ENCODE measurements at places on chromosomes 3 and 15. TPM values are rescaled to one million over a fixed set of nuclear protein-coding genes. Genes with fewer than 3 reads are reported as not detected.

- no peak for DNase-seq
These were observed 20.4 kb upstream of the PDCD6IP start for GRCh38 chr3:33777996-33778395.

- DNase-seq, result no peak
These were observed 121.7 kb upstream of the TLE3 start for GRCh38 chr15:70219256-70219895.

DNA sequence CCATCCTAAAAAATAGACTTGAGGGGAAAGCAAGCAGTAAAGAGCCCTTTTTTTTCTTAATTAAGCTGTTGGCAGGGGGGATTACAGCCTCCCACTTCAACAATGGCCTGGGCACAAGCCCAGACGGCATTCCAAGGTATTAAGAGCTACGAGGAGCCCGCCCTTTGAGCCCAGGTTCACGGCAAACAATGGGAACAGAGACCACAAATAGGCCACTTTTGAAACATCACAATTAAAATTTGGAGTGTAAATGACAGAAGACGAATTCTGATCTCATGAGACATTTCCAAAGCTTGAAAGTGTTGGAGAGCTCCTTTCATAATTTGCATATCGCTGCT is 8.9 kb downstream of the CHSY1 start:
- DNase-seq, result no peak

- DNase-seq, result no peak
These were observed 322.4 kb upstream of the TRIM42 start for GRCh38 chr3:140355481-140355880.

DNA sequence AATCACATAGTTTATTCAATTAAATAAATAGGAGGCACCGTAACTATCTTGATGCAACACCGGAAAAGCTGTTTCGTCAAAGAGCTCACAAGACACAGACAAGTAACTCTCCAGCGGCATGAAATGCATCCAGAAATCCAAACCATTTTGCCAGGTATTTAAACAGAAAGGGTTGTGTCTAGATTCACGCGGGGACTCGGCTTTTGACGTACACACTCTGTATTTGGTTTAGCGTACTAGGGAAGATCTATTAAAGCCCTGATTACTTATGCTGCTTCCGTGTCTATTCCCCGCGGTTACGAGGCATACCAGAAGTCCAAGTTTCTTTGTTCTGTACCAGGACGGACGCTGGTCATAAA is 718 bp downstream of the BNIP2 start:
- no peak for DNase-seq

DNA sequence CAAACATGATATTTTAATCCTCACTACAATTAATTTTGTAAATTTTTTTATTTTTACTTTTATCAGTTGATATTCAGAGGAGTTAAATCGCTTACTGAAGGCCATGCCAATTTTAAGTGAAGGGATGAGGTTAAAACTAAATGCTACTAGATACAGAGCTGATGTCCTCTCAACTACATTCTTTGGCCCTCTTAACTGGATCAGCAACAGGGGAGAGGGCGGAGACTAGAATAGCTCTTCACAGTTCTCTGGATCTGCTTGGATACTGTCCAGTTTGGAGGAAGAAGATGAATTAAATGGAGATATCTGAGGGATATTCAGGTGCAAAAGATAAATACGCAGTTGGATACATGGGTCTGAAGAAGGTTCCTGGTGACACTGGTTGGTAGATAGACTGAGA is 85.6 kb upstream of the LYSMD4 start:
- no peak for DNase-seq

GRCh38 chr15:75346796-75347221 is at the start of gene NEIL1:
Gene NEIL1 (plus strand): TSS chr15:75347039. CDS start chr15:75348906, 1,867 bp downstream.
- no peak for DNase-seq

DNA sequence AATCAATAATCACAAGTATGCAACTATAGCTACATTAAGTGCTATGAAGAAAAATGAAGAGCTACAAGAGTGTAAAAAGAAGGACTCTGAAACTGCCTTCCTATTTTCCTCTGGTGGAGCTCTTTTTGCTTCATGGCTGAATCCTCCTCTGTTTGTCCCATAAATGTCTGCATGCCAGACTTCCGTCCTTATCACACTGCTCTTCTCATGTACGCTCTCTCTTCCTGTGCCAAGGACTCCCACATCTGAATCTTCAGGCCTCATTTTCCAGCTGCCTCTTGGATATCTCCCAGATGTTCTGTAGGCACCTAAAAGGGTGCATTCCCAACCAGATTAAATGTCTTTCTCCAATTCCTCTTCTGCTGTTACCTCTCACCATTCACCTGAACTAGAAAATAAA is 123.7 kb downstream of the MECOM start:
- DNase-seq, result no peak

- DNase-seq, result no peak
These were observed 402 bp downstream of the WWTR1 start for GRCh38 chr3:149657321-149657925.

- no peak for DNase-seq
These were observed 8.0 kb upstream of the CAMKV start for GRCh38 chr3:49877716-49878115.

DNA sequence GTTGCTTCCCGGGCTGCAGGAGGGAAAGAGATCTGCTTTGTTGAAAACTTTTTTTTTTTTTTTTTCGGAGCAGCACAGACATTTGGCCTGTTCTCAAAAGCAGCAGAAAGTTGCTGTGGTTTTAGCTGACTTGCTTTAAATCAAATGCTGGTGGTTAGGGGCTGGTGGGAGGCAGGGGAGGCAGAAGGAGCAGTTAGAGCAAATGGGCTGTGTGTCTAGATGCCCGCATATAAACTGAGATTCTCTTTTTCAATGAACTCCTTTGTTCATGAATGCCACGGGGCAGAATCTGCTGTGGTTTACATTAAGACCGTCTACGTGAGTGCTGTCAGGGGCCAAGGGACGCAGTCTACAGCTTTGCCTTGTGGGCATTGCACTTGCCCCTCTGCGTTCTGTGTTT is 95.9 kb downstream of the FLNB start:
- DNase-seq, result no peak

GRCh38 chr3:124569761-124570160 is 160.5 kb upstream of the UMPS start:
- DNase-seq, result no peak

GRCh38 chr3:30774062-30774461 is 120.4 kb downstream of the GADL1 start:
- DNase-seq, result no peak

- no peak for DNase-seq
These were observed 10.7 kb upstream of the SIAH2 start for GRCh38 chr3:150773616-150774192.

- DNase-seq, result no peak
These were observed 54.0 kb upstream of the TMEM108 start for GRCh38 chr3:132984181-132984580.

GRCh38 chr3:15121936-15122335 is 23.0 kb upstream of the RBSN start:
- DNase-seq, result no peak

- DNase-seq, result no peak
These were observed 384.3 kb upstream of the GBE1 start for GRCh38 chr3:82145742-82146141.

DNA sequence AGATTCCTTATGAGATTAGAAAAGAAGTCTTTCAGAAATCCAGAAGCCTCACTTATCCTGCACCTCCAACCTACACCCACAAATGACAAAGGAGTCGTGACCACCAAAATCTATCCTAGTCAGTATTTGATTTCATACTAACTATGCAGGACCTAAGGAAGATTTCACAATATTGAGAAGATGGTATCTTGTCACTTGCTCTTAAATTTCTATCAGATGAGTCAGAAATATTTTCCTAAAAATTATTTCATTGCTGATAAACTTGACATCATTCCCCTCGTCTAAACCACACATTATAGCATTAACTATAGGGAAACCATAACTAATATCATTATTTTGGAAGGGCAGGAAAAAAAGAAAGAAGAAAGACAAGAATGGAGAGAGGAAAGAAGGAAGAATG is 138.0 kb upstream of the THBS1 start:
- no peak for DNase-seq

DNA sequence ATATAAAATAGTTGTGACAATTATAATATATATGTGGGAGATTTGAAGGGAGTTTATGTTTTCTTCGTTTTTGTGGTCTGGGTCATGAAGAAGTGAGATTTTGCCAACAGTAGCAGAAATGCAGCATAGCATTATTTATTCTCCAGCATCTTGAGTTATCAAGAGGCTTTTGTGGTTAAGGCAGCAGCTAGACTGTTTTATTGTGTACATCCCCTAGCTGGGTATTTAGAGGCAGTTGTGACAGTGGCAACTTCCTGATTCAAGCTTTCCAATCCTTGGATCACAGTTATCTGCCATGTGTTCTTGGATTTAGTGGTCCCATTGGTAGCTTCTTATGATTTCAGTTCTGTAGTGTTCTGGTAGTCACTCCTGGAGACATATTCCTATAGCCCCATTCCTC is 29.0 kb downstream of the ARIH1 start:
- no peak for DNase-seq

DNA sequence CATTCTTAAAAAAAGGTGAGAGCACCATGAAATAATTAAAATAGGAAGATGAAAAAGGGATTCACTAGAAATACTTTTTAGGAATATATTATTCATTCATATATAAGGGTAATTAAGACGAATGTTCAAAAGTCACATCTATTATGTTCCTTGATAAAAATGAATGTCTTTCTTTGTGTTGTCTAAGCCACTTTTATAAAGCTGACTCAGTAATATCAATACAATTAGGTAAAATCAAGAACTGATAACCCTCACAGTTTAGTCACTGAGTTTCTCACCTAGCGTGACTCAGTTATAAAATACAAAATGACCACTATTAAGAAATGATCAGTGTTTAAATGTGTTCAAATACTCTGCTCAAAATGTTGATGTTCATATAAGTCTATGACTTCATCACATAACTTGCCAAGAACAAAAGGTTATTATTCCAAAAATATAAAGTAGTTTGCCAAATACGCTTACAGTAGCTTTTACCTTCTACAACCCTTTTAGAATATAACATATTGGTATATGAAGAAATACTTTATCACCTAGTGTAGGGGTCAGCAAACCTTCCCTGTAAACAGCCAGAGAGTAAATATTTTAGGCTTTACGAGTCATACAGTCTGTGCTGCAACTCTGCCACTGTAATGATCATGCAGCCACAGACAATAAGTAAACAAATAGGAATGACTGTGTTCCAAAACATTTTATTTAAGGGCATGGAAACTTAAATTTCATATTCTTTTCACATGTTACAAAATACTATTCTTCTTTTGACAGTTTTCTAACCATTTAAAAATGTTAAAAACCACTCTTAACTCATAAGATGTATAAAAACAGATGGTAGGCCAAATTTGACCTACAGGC is 369.8 kb downstream of the TBC1D5 start:
- no peak for DNase-seq

GRCh38 chr3:128376516-128376915 is 90.2 kb downstream of the DNAJB8 start:
- no peak for DNase-seq

- DNase-seq, result no peak
These were observed 15.0 kb downstream of the MBNL1 start for GRCh38 chr3:152283492-152284381.

DNA sequence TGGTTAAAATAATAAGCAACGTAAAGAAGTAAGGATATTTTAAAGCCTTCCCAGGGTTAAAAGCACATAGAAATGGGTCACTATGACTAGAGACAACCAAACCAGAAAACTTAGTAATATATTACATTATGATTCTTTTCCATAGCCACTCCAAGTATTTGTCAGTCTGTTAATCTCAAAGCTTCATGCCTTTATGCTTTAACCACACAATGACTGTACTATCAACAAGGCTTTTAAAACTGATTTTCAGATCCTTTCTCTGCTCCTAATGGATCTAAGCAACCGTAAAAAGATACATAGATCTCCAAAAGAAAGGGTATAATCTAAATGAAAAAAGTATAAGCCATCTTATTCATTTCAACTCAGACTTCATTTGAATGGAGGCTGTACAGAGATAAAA is 14.4 kb downstream of the SECISBP2L start:
- no peak for DNase-seq

- no peak for DNase-seq
These were observed 60.6 kb upstream of the PLCL2 start for GRCh38 chr3:16824081-16824696.

DNA sequence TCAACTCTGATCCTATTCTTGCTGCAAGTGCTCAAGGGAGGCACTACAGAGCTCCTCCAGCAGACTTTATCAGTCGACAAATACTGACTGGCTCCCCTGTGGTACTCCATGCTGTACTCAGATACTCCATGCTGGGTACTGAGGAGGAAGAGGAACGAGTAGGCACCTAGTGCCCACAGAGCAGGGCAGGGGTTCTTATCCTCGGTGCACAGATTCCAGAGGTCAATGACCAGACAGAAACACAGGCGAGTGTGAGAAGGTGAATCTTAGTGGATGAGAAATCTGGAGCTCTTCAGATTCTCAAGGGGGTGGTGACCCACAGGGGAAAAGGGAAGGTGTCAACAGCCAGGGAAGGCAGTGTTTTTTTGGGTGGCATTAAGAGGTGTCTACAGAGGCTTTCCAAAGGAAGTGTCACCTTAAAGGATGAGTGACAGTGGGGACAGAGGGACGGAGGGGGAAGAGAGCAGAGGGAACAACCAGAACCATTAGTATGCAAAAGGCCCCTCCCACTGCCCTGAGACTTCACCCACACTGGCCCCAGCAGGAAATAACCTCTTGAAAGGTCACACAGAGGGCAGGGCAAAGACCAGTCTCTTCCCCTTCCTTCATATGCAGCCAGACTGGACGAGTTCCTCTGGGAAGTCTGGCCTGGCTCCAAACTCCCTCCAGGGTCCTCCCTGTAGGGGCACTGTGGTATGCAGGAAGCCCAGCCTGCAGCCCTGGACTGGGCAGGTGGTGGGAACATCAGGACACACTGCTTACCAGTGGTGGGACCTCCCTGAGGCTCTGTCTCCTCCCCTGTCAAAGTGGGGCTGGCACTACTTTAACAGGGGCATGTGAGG is 27.5 kb downstream of the CCDC12 start:
- DNase-seq, result no peak

DNA sequence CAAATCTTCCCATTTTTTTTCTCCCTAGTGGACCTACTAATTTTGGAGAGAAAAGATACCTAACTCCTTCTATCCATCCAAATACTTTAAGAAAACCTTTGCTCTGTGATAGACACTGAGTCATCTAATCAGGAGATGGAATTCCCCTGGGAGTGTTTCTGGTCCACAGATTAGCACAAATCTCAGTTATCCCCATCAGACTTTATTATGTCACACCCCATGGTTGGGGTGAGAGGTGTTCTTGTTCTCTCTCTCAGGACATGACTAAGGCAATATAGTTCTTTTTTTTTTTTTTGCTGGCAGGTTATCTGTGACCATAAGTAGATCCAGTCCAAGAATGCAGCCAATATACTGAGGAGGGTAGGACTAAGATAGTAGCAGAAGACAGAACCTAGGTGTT is 15.8 kb downstream of the SLC9A9 start:
- no peak for DNase-seq

LRRC2 gene
- 110 TPM for total RNA-seq

CHST2 gene
- total RNA-seq, result 1.9 TPM

CHST14 gene
- 7.6 TPM for total RNA-seq

RAB27A gene
- total RNA-seq, result 6.1 TPM

SUCNR1 gene
- 0.35 TPM for total RNA-seq

RASA2 gene
- total RNA-seq, result 6.4 TPM

ARGFX gene
- total RNA-seq, result not detected

INSYN1 gene
- 165 TPM for total RNA-seq

CCDC33 gene
- total RNA-seq, result not detected

CYP19A1 gene
- total RNA-seq, result 0.65 TPM

TMEM87A gene
- total RNA-seq, result 19.0 TPM

ATP13A3 gene
- 55.3 TPM for total RNA-seq

PSTPIP1 gene
- total RNA-seq, result 4.5 TPM

RBP2 gene
- total RNA-seq, result not detected

MASP1 gene
- total RNA-seq, result 129 TPM

NMNAT3 gene
- total RNA-seq, result 11.0 TPM

TGM5 gene
- not detected for total RNA-seq

IQSEC1 gene
- 81.2 TPM for total RNA-seq

SAMD7 gene
- total RNA-seq, result not detected

Data from Right ventricle myocardium inferior (tissue), 1 donor.